Naive thymus-derived CD8-positive, alpha-beta T cell (primary cell): ENCODE measurements at places on chromosomes 11 and 22. TPM values are rescaled to one million over a fixed set of nuclear protein-coding genes. Genes with fewer than 3 reads are reported as not detected.
A peak's percentile ranks its signal among the peaks of the same experiment; 100 is the strongest.

The DDI1 gene
- not detected for total RNA-seq

The OR8D1 gene
- total RNA-seq = not detected

The CSNK2A3 gene
- 1.5 TPM for total RNA-seq

The ARAP1 gene
- total RNA-seq = 166 TPM

The FAM180B gene
- not detected for total RNA-seq

GRCh38 chr22:38180841-38181452, 683 bp downstream of the PLA2G6 start:
- peak; percentile 54 for DNase-seq

- DNase-seq = no peak
Measured at GRCh38 chr11:133952199-133953190, 4.3 kb downstream of the IGSF9B start.

- peak; percentile 47 for DNase-seq
Measured at GRCh38 chr22:50314455-50315288, 7.2 kb upstream of the PLXNB2 start.

DNA sequence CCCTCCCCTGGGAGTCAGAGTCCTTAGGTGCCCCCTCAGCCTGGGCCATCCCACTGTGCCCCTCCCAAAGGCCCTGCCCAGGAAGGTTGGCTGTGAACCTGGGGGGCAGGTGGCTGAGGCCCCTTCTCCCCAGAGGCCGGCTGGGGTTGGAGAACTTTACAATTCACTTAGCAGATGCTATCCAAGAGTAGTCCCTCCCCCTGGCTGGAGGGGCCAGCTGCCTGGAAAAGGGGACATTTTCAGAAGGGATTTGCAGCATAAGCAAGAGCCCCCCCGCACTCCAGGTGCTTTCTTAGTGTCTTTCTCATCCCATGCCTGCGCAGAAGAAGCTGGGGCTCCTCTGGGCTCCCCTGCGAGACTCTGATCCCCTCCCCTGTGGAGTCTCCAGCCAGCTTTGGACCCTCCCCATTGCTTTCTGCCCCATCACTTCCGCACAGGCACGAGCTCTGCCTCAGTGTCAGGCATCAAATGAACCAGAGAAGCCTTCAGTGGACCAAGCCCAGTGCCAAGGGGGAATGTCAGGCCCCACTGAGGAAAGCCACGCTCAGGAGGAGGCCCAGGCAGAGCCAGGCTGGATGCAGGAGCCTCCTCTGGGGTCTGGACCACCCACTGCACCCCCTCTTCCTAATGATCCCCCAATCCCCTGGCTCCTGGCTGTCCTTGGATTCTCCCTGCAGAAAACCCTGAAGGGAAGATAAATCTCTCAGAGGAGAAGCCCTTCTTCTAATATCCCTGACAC, 3.7 kb downstream of the SSTR3 start:
- peak; percentile 62 for DNase-seq

DNA sequence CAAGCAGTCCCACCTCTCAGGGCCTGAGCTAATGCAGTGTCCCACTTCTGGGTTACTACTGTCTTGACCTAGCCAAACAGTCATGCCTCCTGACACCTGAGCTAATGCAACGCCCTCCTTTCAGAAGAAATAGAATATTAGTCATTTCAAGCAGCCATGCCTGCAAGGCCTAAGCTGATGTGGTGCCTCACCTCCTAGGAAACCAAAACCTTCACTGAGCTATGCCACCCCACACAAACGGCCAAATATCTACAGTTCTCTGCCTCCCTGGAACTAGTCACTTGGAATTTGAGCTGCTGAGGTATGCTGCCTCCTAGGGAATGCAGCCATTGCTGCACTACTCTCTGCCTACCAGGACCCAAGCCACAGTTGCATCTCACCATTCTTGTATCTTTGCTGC, 8.3 kb upstream of the MS4A6E start:
- DNase-seq = no peak

- no peak for DNase-seq
Measured at GRCh38 chr11:78261367-78261766, 72.6 kb downstream of the USP35 start.

DNA sequence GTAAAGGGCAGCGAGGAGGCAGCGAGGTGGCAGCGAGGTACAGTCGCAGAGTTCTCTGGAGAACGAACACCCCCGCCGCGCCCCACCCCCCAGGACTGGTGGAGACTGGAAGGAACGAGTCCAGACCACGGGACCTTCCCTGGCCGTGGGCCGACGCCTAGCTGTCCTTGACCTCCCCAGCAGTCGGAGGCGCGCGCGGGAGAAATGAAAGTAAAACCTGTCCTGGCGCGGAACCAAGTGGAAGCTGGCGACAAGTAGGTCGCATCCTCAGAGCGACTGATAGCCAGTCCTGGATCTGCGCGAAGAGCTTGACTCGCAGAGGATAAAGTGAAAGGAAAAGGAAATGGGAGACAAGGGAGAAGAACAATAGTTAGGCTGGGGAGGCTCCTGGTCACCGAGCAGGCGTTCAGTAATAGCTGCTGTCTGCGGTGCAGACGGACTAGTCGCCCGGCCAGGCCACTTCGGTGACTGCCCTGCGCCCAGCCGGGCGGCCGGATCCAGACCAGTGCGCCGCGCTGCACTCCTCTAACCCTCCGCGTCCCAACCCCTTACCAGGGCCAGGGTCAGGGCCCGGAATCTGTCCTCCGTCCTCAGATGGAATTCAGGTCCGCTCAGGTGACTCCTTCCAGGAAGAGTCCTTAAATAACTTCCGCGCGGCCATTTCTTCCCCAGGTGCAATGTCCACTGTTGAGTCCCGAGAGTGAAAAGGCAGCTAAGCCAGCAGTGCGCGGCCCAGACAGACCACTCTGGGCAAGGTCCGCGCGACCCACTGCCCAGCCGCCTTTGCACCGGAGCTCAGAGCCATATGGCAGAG, 1.9 kb upstream of the ADM start:
- peak; percentile 74 for DNase-seq

DNA sequence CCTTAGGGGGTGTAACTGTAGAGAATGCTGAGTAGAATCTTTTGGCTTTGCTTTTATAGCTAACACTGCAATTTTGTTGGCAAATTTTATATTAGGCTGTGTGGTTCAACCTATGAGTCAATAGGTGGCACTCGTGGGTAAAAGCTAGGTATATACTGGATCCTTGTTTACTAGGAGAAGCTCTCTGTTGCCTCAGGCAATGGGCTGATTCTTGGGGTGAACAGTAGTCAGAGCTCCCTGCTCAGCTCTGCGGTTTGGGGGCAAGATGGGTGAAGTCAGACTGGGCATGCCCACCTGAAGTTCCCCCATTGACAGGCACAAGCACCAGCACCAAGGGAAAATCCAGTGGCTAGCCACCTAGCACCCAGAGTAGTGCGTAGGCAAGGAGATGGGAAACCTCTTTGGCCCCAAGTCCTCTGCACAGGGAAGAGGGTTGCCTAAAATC, 238.7 kb downstream of the FAM181B start:
- DNase-seq = no peak

DNA sequence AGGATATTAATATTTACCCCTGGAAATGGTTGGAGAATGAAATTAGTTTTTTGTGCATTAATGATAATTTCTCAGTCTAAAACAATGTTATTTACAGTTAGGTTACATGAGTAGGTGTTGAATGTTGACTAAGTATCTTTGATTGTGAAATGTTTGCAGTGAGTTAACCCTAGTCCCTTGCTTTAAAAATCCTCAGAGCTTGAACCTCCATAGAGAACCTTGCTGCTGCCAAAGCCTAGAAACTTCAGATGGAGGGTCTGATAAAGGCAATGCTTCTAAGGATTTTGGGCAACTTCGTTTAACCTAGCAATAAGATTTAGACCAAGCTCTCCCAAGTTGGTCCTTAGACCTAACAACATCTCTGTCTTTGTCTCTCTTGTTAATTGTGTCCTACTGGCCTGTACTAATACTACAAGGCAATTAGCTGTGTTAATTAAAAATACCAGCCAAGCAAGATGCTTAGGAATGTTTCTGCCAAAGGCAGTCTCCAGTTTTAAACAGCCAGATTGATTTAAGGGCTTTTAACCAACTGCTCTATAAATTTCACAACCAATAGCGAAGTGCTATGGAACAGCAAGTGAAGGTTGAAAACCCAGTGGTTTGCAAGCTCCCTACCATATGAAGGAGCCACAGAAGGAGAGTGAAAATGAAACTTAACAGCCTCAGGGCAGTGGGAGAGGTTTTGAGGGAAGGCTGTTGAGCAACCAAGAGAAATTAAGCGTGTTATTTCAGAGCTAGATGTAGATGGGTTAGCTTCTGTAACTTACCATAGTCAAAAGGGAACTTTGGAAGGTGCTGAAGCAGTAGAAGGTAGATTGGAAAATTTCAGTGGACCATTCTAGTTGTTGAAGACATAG, 295.9 kb upstream of the ANO5 start:
- no peak for DNase-seq

DNA sequence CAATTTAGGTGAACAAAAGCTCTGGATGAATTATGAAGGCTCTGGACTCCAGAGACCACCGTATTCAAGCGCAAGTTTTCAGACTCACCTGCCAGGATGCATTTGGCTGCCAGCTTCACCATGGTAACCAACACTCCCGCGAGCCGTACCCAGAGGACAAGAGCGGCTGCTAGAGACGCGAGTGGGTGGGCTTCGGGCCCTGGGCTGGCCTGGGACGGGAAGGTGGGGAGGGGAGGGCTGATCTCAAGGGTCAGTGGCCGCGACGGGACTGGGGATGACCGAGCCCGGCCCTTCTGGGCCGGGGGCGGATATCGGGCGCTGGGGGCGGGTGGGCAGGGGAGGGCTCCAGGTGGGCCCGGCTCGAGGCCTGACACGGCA, 344 bp downstream of the IFT27 start:
- DNase-seq = peak; percentile 65

GRCh38 chr22:38465673-38466490, 2.0 kb upstream of the KDELR3 start:
- no peak for DNase-seq

- no peak for DNase-seq
Measured at GRCh38 chr11:120184946-120185705, 25.7 kb upstream of the OAF start.

GRCh38 chr11:127017482-127017881, 16.9 kb upstream of the KIRREL3 start:
- no peak for DNase-seq

DNA sequence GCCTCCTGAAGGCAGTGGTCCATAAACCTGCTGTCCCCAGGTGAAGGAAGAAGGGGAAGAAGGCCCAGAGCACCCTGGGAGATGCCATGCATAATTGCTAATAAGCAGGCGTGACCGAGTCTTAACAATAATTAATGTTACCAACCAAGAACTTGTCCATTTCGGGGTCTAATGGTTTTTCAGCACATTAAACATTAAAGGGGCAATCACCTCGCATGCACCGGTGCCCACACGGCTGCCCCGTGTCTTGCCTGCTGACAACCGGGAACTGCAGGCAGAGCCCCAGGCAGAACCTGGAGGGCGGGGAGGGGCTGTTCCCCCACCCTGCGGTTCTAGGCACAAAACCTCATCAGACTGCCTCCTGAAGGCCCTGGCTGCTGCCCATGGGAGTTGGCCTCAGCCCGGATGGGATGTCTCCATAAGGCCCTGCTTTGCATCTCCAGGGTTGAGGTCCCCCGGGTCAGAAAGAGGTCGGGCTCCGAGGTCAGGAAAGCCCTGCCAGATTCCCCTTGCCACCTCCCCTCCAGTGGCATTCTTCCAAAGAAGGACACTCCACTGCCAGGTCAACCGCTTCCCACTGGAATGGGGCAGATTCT, 169.0 kb downstream of the BUD13 start:
- peak; percentile 47 for DNase-seq

DNA sequence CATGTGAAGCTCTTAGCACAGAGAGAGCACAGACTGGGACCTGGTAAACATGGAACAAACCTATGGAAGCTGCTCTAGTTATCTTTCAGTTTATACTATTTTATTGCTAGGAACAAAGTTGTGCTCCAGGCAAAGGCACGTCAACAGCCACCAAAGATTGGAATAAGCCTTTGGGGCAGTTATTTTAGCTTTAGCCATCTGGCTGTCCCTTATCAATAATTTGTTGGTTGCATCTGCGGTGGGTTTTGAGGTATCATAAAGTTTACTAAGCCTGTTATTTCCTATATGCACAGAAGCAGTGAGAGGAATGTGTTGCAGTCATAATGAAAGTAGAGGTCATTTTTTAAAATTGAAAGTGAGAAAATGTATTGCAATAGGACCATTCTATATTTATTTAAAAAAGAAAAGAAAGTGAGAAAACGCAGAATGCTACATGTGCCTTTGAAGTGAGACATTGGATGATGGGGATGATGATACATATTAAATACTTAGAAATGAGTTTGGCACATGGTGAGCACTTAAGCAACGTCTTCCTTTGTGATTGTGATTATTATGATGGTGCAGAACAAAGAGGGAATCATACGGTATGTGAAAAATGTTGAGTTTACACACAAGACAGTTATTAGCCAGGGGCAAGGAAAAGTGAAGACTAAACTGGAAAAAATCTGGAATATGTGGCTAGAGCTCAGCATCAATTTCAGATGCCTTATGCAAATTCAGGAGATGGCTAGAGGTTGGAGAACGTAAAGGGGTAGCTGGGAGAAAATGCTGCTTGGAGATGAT, 58.3 kb downstream of the PRR5L start:
- no peak for DNase-seq

DNA sequence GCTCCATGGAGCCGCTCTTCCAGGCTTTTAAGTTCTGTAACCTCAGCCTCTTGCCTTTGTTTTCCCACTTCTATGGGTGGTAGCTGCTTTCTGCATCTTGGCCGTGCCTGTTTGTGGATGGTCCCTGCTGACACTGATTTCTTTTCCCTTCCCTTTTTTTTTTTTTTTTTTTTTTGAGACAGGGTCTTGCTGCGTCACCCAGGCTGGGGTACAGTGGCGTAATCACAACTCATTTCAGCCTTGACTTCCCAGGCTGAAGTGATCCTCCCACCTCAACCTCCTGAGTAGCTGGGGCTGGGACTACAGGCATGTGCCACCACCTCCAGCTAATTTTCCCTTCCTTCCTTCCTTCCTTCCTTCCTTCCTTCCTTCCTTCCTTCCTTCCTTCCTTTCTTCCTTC, 57.7 kb upstream of the EP300 start:
- no peak for DNase-seq

DNA sequence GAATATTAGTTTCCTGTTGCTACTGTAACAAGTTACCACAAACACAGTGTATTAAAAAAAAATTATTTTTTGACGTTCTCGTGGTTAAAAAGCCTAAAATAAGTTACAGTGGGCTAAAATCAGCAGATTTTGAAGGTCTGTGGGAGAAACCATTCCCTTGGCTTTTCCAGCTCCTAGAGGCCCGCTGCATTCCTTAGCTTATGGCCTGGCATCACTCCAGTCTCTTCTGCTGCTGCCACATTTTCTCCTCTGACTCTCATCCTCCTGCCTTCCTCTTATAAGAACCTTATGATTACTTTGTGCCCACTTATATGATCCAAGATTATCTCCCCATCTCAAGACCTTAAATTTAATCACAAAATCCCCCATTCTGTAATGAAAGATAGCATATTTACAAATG, 392.7 kb downstream of the GUCY1A2 start:
- no peak for DNase-seq

- no peak for DNase-seq
Measured at GRCh38 chr22:48236261-48236660, 1473.8 kb downstream of the TBC1D22A start.

- DNase-seq = no peak
Measured at GRCh38 chr11:89235083-89235482, 57.4 kb downstream of the TYR start.
